ENCODE measurements at places on chromosomes 12 and 14.

DNA sequence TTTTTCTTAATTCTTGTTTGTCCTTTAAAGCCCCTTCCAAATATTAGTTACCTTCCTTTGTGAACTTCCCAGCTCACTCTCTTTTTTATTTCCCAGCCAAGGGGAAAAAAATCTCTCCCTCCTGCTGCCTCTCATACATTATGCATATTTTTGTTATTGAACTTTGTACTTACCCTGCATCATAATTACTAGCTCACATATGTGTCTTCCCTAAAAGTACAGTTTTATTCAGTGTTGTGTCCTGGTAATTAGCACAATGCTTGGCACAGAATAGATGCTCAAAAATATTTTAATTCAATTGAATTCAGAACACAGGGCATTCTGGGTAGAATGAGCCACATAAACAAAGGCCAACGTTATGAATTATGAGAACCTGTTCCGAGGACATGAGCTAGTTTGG is 91.9 kb downstream of the SCN8A start:
- DNase-seq, result no peak

- DNase-seq, result no peak
These were observed 150.0 kb upstream of the SYT10 start for GRCh38 chr12:33589576-33590114.

GRCh38 chr12:105205322-105206048 is 30.5 kb downstream of the APPL2 start:
- no peak for DNase-seq

GRCh38 chr12:54173906-54174471 is 14.8 kb downstream of the SMUG1 start:
- DNase-seq, result no peak

DNA sequence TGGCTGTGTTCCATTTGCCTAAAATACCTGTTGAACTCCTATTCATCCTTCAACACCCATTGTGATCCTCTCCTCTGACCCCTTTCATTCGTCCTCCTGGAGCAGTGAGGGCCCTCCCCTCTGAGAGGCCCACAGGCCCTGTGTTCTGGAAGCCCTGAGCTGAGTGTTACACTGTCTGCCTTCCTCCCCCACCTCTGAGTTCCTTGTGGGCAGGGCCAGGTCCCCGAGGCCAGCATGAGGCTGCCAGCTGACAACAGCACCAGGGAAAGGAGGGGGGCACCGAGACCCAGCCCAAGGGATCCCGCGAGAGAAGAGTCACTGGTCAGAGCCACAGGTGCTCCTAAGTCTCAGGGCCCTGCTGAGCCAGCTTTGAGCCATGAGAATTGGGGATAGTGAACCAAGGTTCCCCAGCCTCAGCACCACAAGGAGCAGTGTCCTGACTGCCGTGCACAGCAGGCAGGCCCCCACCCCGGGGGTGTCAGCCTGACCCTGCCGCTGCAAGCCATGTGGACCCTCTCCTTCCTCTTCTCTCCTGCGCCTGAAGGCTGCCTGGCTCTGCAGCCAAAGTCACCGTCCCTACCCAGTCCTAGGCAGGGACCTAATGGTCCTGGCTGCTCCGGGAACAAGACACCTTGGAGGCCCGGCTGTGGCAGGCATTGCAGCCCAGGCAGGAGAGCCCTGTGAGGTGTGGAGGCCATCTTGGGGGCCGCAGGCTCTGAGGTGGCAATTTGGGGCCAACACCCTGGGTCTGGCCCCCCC is 52.5 kb downstream of the BEGAIN start:
- DNase-seq, result no peak

DNA sequence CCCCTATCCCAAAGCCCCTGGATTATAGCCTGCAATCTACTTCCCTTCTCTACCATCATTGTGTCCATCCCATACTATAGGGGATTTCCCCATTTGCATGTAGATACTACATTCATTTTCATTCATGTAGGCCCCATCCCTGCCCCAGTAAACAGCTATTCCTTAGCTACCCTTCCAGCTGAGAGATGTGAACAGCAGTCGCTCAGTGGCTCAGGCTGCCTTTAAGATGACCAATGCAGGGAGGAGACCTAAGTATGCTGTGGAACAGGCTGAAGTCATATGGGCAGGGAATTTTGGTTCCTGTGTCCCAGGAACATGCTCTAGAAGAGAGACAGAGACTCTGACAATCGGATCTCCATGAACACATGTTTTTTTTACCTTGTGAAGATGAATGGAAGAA is 481.2 kb upstream of the SYT1 start:
- DNase-seq, result no peak

GRCh38 chr14:98694541-98694940 is 577.5 kb downstream of the BCL11B start:
- DNase-seq, result no peak

DNA sequence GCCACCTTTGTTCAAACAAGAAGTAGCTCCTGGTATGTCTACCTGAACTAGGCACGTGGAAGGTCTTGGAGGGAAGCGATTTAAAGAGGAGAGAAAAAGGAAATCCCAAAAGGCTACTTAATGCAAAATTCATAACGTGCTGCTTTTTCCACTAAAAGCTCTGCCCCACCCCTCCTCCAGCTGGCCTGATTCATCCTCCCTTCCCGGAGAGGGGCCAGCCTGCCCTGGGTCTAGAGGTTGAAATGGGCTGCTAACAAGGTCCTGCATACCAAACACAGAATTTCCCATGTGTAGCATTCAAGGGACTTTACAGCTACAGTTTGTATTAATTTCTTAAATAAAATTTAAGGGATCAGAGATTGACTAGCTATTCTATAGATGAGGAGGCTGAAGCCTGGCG is 83.2 kb downstream of the KNTC1 start:
- no peak for DNase-seq

GRCh38 chr14:68702578-68702977 is 90.3 kb downstream of the ZFP36L1 start:
- no peak for DNase-seq

GRCh38 chr14:95235351-95235750 is 78.0 kb upstream of the DICER1 start:
- no peak for DNase-seq

GRCh38 chr12:58007875-58008274 is 66.5 kb downstream of the ATP23 start:
- no peak for DNase-seq

DNA sequence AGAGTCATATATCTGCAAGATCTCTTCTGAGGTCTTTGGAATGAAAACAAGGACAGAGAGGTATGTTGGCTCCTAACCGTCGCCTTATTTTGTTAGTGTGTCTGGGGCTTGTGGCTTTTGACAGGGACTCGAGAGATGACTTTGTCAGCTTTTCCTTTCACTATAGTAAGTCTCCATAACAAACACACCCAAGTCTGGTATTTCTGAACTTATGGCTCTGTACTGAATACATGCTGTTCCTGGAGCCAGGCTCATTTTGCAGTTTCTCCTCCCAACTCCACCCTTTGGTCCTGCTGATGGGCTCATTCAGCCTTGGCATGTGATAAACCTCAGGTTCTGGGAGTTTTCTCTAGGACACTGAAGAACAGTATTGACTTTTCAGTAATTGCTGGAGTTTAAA is 27.7 kb upstream of the TMED10 start:
- DNase-seq, result peak; percentile 74

DNA sequence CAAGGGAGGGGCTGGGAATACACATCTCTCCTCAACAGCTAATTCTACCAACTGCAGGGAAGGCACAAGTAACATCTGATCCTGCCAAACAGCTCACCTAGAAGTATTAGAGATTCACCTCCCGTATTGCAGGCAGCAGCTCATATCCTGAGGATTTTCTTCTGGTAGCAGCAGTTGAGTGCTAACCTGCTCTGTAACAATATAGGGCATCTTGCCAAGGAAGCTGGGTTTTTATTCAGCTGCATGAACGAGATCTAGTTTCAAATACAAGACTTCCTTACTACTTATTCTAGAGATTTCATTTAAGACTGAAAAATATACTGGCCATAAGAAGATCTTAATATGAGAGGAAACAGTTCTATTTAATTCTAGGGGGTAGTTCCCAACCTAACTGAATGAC is 261.4 kb upstream of the USP15 start:
- DNase-seq, result no peak

- no peak for DNase-seq
These were observed 42.8 kb downstream of the TSPAN9 start for GRCh38 chr12:3119756-3120601.

Data from LoVo (cell line).